ENCODE measurements at places on chromosomes 13 and 19.

GRCh38 chr19:45400192-45400591, 4.7 kb downstream of the PPP1R13L start:
- DNase-seq: no peak

- no peak for DNase-seq
Measured at GRCh38 chr13:42891591-42891990, 100.5 kb downstream of the EPSTI1 start.

DNA sequence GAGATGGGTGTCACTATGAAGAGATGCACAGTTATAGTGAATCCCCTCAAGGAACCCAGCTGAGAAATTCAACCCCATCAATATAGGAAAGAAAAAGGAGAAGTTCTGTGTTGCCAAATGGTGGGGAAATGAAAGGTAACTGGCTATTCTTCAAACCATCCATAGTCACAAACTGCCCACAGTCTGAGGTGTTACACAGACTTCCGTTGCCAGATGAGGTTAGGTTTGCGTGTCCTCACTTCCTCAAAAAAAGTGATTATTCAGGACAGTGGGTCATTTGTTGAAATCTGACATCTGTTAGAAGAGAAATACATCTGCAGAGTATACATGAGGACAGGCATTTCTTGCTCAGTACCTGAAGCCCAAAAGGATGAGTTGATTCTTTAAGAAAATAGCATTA, 9.0 kb downstream of the SIGLEC5 start:
- no peak for DNase-seq

- DNase-seq: no peak
Measured at GRCh38 chr13:21973437-21974125, 302.7 kb downstream of the FGF9 start.

Data from psoas muscle (tissue), 8 donors.